NCI-H1694 (cell line): ENCODE measurements at places on chromosomes 12 and 14.

DNA sequence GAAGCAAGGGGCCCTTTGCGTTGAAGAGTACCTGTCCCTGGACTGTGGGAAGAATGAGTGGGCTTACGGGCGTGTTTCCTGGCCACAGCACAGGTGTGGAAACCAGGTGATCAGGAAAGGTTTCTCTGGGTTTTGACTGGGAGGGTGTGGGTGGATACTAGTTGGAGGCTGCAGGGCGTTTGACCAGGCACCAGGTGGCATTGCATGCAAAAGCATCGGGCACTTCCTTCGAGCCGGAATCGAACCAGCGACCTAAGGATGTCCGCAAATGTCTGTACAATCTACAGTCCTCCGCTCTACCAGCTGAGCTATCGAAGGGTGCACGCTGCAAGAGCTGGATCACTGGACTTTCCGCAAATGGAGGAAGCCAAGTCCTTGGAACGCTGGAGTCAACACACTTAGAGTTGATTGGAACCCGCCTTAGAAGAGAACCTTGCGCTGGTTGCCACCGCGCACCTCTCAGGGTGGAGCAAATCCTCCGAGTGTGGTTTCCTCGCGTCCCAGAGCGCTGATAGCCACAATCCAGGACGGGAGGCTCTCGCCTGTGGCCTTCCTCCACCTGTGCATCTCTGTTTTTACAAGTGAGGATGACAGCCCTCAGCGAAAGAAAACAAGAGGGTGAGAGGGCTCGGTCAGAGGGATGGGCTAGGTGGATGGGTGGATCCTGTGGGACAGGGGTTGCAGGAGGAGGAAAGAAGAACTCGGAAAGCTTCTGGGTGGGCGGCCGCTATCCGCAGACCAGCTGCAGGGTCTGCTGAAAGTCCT is 21.2 kb upstream of the RNASE4 start:
- DNase-seq: peak; percentile 29

DNA sequence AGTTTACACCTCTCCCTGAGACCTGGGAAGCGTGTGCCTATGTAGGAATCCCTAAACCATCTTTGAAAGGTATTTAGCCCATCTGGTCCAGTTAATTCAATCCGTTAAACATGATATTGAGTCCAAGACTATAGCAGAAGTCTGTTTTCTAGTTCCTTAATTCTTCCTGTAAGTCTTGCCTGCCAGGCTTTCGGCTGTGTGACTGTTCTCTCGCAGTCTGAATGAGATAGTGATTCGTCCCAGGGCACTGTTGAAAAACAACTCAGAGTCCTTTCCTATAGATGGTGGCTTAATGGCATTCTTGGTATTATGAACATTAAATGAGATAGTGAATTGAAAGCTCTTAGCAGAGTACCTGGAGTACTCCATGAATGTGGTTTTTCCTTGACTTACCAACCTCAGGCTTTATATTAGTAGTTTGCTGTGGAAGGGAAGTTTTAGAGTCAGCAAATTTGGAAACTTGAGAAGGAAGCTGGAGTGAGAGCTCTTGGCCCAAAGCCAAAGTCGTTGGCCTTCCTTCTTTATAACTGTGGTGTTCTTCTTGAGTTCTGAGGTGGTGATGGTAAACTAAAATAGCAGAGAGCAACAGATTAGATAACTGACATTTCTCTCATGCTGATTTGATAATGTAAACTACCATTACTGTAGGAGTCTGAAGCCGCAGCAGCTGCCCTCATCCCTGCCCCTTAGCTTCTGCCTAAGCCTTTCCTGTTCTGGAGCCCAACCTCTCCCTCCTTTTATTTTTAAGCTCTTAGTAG is 76.5 kb downstream of the TGFB3 start:
- no peak for DNase-seq

GRCh38 chr14:49857427-49858003 is 4.9 kb upstream of the NEMF start:
- no peak for DNase-seq

DNA sequence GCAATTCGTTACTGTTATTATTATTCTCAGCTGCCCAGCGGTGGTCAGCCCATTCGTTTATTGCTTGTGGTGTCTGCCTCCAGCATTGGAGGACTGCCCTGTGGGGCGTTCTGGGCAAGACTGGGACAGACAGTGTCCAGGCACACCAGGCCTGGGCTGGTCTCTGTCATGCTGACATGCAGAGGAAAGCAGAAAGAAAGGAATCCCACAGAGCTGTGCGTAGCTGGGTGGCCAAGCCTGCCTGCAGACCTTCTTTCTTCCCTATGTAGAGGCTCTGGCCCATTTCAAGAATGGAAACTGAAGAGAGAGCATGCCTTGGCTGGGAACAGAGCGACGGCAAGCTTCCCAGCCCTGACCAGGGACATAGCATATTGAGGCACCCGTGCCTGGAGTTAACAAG is 525.3 kb upstream of the TBX3 start:
- DNase-seq: no peak

GRCh38 chr14:31419179-31419966 is 977 bp downstream of the HEATR5A start:
- no peak for DNase-seq

DNA sequence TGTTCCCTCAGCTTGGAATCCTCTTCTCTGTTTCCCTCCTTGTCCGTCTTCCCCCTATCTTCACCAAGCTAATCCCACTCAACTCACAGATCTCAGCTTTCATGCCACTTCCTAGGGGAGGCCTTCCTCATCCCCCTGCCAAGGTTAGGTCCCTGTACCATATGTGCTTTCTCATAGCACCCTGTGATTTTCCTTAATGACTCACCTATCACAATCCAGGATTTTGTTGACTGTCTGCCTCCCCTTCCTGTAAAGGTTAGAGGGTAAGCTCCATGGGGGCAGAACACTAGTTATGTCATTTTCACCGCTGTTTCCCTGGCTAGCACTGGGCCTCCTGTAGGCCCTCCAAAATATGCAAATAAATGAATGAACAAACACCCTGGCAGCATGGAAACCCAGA is 57.6 kb downstream of the CRADD start:
- no peak for DNase-seq

- no peak for DNase-seq
These were observed 976.4 kb downstream of the VRK1 start for GRCh38 chr14:97773598-97773997.

DNA sequence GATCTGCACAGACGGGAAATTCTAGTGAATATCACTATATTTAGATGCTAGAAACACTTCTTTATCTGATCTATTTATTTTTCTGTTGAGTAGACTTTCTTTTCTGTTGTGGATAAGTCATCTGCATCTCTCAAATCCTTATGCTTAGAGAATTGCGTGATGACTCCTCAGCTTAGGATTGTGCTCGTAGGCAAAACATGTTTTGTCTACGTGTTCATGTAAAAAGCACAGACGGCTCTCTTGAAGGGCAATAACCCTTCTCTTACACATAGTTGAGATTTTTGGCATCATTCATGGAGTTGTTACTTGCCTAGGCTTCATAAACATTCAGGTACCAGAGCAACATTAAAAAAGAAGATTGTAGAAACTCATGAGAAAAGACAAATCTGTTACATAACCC is 18.6 kb downstream of the PPFIBP1 start:
- no peak for DNase-seq

GRCh38 chr14:24979725-24980239 is 70.2 kb downstream of the STXBP6 start:
- DNase-seq: no peak

DNA sequence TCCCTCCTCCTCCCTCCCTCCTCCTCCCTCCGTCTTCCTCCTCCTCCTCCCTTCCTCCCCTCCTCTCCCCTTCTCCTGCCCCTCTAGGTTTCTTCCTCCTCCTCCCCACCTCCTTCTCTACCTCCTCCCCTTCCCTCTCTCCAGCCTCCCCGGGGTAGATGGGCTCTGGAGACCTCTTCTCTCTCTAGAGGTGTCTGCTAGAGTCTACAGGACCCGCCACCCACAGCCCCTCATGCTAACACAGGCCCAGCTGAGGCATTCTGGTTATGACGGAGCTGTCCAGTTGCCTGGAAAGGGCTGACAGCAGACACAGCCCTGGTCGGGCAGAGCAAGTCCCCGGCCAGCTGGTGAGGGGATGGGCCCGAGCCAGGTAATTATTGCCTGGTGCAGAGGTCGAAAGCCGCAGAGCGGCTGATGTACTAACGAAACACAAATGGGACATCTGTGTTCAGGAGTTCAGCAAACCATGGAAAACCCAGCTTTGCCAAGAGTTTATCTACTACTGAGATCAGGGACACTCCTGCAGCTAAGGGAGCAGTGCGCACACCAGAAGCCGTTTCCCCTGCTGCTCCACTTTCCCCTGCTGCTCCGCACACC is 96.2 kb downstream of the PAPOLA start:
- DNase-seq: peak; percentile 55

DNA sequence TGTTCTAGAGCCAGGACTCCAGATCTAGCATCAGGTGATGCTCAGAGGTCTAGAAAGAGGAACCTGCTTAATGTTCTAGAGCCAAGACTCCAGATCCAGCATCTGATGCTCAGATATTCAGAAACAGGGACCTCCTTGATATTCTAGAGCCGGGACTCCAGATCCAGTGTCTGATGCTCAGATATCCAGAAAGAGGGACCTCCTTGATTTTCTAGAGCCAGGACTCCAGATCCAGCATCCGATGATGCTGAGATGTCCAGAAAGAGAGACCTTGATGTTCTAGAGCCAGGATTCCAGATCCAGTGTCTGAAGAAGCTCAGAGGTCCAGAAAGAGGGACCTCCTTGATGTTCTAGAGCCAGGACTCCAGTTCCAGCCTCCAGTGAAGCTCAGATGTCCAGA is 36.9 kb downstream of the MEG3 start:
- no peak for DNase-seq

DNA sequence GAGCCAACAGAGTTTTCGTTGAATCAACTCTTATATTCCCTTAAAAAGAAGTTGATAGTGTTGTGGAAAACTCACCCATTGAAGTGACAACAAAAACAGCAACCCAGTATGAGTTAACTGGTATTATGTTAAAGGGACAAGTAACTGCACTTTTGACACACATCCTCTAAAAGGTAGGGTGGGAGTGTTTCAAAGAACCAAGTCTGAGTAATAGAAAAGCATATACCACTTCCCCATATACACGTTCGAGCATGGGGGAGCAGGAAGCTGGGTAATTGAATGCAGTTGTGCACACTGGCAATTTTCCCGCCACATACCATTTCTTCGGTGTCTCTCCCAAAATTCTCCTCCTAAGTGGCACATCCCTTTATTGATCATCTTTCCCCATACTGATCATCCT is 31.5 kb downstream of the IFNG-AS1 start:
- DNase-seq: no peak

- no peak for DNase-seq
These were observed 167.3 kb downstream of the PRKCH start for GRCh38 chr14:61488417-61489401.

GRCh38 chr12:102484428-102484958 is 4.1 kb upstream of the IGF1 start:
- peak; percentile 38 for DNase-seq

GRCh38 chr12:76307083-76307482 is 41.1 kb downstream of the BBS10 start:
- DNase-seq: no peak

- DNase-seq: no peak
These were observed 37.3 kb downstream of the MGST1 start for GRCh38 chr12:16384732-16385131.

GRCh38 chr12:78797196-78797931 is 67.2 kb upstream of the SYT1 start:
- DNase-seq: no peak

DNA sequence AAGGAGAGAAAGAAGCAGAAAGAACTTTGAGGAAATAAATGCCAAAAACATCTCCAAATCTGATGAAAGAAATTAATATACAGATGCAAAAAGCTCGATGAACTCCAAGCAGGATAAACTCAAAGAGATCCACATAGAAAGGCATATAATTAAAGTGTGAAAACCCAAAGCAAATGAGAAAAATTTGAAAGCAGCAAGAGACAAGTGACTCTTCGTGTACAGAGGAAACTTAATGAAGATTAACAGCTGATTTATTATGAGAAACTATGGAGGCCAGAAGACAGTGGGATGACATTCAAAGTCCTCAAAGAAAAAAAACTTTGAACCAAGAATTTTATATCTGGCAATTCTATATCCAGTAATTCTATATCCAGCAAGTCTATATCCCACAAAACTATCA is 163.0 kb upstream of the TMCC3 start:
- no peak for DNase-seq

GRCh38 chr12:120468821-120469449 is 613 bp downstream of the SRSF9 start:
- DNase-seq: no peak

GRCh38 chr14:25832585-25832984 is 765.2 kb downstream of the NOVA1 start:
- DNase-seq: no peak

- DNase-seq: no peak
These were observed 18.2 kb downstream of the PDE6H start for GRCh38 chr12:14991069-14991468.

DNA sequence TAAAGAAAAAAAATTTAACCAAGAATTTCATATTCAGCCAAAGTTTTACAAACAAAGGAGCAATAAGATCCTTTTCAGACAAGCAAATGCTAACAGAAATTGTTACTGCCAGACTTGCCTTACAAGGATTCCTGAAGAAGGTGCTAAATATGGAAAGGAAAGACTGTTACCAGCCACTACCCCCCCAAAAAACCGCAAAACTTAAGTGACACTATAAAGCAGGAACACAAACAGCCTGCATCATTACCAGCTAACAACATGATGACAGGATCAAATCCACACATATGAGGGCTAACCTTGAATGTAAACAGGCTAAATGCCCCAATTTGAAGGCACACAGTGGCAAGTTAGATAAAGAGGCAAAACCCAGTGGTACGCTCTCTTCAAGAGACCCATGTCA is 55.7 kb downstream of the APOBEC1 start:
- no peak for DNase-seq

DNA sequence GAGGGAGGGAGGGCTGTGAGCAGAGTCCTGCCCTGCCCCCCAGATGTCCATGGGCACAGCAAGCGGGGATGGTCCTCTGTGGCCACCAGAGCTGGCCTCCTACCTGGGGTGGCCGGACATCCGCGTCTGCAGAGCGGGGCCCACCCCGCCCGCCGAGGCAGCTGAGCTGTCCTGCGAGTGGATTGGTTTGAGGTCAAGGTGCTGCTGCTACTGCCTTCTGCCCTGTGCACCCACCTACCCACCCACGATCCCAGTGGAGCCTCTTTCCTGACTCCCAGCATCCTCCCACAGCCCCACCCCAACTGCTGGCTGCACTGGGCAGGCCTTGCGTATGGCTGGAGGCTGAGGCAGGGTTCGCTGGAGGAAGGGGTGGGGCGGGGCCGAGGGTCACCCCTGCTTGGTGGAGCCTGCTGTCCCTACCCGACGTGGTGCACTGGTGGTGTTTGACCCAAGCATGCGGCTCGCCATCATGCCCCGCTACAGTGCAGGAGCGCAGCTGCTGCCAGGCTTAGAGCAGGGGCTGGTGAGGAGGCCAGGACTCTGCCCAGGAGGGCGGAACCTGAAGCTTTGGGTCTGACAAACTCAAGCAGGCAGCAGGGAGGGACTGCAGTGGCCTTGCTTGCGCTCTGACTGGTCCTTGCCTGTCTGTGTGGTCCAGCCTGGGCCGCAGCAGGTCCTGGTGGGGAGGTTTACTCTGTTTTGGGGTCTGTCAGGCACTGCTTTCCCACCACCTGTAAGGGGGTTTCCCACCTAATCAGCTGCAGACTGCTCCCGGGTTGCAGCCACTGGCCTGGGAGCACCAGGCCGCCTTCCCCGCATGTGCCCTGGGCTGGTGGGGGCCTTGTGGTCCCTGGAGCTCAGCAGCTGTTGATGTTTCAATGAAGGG is 23.7 kb downstream of the CEP170B start:
- DNase-seq: no peak

GRCh38 chr12:10388624-10389413 is 1.0 kb downstream of the KLRK1 start:
- no peak for DNase-seq

GRCh38 chr12:26668847-26669246 is 164.1 kb downstream of the ITPR2 start:
- no peak for DNase-seq

- no peak for DNase-seq
These were observed 41.1 kb downstream of the AREL1 start for GRCh38 chr14:74671789-74672188.
